Foreskin keratinocyte (primary cell): ENCODE measurements at places on chromosomes 7 and 10. TPM values are rescaled to one million over a fixed set of nuclear protein-coding genes. Genes with fewer than 3 reads are reported as not detected.

CHAT gene
- not detected in 2 replicates for total RNA-seq

HACD1 gene
- total RNA-seq = 20.2 and 22.1 TPM in 2 replicates

GRCh38 chr7:159328096-159328495 is 183.4 kb upstream of the VIPR2 start:
- DNase-seq = no peak

DNA sequence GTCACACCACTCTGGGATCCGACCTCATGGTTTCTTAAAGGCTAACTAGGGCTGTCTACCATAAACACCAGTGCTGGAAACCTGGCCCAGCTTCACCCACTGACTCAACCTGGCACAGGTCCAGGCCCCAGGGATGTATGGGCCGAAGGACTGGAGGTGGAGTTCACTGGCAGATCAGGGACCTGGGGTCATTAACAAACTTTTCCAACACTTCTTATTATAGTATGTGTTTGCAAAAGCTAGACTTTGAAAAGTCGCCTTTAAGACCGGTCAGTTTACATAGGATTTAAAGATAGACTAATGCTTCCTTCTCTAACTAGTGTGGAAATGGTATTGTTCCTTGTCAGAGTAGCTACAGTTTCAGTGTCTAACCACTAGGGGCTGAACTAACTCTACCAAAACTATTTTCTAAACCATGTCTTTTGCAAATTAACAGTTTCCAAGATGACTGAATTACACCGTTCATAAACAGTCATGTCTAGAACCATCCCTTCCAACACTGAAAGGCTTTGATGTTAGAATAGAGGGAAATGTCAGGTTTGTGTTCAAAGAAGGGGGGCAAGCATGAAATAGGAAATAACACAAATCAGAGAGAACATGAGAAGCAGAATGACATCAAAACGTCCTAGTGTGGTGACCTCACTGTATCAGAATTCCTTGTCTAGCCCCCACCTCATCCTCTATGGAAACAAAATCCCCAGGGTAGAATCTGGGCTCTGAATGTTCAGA is 29.7 kb downstream of the STN1 start:
- DNase-seq = peak; percentile 81

DNA sequence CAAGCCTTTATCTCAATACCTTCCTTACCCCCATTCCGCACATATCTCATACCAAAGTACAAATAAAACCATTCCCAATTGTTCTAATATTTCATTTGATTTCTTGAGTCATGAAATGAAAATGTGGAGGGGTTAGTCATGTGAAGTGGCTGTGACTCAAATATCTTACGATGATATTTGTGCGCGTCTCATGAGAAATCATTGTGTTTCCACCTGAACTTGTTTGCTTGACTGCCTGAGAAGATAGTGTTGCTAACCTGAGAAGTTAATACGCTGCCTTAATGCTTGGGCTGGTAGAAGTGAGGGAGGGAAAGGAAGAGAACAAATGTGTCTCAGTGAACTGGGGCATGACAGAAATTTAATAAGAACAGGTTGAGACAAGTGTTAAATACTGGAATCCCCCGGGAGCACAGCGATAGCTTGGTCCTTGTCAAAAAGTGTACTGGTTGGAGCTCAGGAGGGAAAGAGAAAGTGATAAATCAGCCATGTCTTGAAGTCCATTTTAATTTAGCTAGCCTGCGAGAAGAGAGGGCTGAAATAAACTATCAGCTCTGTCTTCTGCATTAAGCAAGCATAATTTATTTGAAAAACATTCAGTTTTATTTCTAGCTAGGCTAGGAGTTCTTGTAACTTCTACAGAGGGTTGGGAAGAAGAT is 7.2 kb upstream of the EPHA1 start:
- DNase-seq = peak; percentile 91

GRCh38 chr10:97684866-97685394 is 2.1 kb downstream of the AVPI1 start:
- DNase-seq = no peak
